ENCODE measurements at places on chromosomes 7 and 10.

DNA sequence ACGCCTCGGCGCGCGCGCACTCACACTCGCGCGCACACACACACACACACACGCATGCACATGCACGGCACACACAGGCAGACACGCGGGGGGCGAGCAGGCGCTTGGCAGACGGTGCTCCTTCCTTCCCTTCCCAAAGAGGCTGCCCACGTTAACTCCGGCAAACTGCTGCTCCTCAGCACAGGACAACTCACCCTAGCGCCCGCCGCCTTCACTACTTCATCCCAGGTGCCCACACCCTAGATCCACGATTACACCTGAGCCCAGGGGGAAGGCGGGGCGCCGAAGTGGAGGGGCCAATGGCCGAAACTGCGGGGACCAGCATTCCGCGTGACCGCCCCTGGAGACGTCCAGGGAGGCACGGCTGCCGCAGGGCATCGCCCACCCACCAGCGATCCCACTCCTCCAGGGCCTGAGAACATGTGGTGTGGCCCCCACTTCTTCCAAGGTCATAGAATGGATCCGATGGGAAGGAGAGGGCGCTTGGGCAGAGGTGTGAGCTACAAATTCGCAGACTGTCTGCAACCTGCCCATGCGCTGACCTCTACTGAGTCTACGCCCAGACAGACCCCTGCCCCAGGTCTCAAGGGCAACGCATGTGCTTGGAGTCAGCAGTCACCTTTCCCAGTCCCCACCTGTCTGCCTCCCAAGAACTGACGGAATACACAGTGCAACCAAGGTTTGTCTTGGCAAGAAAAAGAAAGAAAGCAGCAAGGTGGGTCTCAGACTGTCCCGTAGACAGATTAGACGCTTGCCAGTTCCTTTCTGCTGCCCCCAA, 74.6 kb downstream of the CALN1 start:
- DNase-seq, result no peak

DNA sequence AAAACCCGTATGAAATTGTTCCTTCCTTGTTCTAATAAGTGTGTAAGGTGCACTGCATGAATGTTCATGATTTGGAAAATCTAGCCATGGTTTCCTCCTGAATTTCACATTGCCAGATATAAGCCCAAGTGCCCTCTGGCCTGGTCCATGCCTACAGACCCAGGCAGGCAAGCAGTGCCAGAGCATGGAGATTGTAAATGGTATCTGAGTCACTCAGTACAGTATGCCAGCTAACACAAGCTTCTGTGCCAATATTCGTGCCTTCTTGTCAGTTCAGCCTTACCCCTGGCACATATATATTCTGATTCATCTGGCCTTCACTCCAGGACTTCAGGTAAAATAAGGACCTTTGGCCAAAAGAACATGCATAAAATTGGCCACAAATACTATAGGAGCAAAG, 38.4 kb upstream of the PDE1C start:
- no peak for DNase-seq

DNA sequence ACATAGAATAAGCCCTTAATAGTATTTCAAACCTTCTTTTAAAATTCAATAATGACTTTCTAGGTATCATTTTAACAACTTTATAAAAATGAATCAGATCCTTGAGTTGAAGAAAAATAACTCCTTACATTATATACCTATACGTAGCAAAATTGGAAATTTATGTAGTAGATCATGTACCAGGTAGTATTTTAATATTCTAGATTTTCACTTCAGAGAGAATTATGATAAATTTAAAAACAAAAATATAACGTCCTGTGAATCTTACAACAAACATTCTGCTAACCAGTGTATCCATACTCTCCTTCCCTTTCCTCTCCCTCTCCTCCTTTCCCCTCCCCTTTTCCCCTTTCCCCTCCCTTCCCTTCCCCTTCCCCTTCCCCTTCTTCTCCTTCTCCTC, 6.1 kb upstream of the RAB11FIP2 start:
- no peak for DNase-seq

- no peak for DNase-seq
These were observed 160.3 kb upstream of the SEMA3A start for GRCh38 chr7:84354866-84355265.

DNA sequence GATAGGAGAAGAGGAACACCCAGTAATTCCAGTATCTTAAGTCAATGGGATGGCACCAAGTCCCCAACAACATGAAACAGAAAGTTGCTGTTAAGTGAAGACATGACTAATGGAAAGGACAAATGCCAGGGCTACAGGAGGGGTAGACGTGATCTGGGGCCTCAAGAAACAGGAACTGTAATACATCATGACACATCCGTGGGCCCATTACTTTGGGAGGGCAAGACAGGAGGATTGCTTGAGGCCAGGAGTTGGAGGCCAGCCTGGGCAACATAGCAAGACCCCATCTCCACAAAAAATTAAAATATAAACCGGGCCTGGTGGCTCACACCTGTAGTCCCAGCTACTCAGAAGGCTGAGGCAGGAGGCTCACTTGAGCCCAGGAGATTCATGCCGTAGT, 408.6 kb upstream of the PRKCQ start:
- DNase-seq, result no peak

DNA sequence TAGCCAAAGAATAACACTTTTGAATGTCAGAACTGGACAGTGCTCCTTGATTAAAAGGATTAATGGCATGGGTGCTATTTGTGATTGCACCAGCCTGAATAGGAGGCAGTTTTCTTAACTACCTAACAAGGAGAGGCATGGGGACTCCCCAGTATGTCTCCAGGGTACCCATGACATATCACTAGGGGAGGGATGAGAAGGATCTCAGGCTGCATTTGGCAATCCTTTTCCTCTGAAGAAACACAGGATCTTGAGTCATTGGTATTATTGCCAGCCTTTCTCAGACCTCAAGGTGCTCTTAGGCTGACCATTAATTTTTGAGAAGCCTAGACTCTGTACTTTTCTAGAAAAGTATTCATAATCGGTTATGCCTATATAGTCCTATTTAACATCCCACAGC, 77.5 kb upstream of the NPVF start:
- no peak for DNase-seq

GRCh38 chr7:14717816-14718215, 184.7 kb downstream of the DGKB start:
- no peak for DNase-seq

- DNase-seq, result no peak
These were observed 81.6 kb upstream of the SAMD8 start for GRCh38 chr10:75029857-75030256.

GRCh38 chr10:126080291-126080825, 184.0 kb downstream of the FANK1 start:
- DNase-seq, result no peak

- DNase-seq, result no peak
These were observed 34.4 kb downstream of the CSGALNACT2 start for GRCh38 chr10:43172645-43173044.

Measured in activated CD8-positive, alpha-beta memory T cell treated with anti-CD3 and anti-CD28 coated beads for 4 hours (primary cell).